ENCODE measurements at places on chromosomes 16 and 17.

- DNase-seq: no peak
Observed at GRCh38 chr17:82441691-82442487, 8.7 kb downstream of the CYBC1 start.

DNA sequence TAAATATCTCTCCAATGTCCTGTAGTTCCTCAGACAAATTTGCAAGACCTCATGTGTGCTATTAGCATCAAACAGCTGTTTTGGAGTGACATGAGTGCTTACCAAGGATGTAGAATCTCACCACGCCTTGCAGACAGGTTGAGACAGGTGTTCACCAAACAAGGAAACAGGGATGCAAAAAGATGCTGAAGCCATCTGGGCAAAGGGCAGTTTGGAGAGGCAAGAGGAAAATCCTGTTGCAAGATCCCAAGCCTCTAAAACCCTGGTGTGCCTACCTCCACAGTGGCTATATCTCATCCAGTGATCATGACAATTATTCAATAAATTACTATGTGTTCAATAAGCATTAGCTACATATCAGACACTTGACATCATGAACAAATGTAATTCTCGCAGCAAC lies 373.7 kb downstream of the SOX9 start:
- no peak for DNase-seq

GRCh38 chr17:54982399-54982798 lies 13.8 kb downstream of the STXBP4 start:
- no peak for DNase-seq

- no peak for DNase-seq
Observed at GRCh38 chr17:44348234-44348987, 3.3 kb downstream of the GRN start.
